ENCODE measurements at places on chromosomes 1 and 21. TPM values are rescaled to one million over a fixed set of nuclear protein-coding genes. Genes with fewer than 3 reads are reported as not detected.

CLIC6 gene
- 0.06 TPM for total RNA-seq

OR10Z1 gene
- total RNA-seq, result not detected

CELA3A gene
- total RNA-seq, result not detected

HCN3 gene
- 4.5 TPM for total RNA-seq

CR2 gene
- not detected for total RNA-seq

TNFRSF14 gene
- 0.10 TPM for total RNA-seq

Measured in A549 treated with Mapracorat at 1 μM for 4 hours (cell line).